ENCODE measurements at places on chromosomes 4 and X. TPM values are rescaled to one million over a fixed set of nuclear protein-coding genes. Genes with fewer than 3 reads are reported as not detected.

The GYPB gene
- not detected for total RNA-seq

The TMEM156 gene
- total RNA-seq: 0.12 TPM

The SPANXB1 gene
- 7.0 TPM for total RNA-seq

The NMU gene
- 7.3 TPM for total RNA-seq

All from RPMI7951 (cell line).